ENCODE measurements at places on chromosomes 16 and 17.
A peak's percentile ranks its signal among the peaks of the same experiment; 100 is the strongest.

GRCh38 chr17:78890498-78890897 lies 12.5 kb downstream of the CEP295NL start:
- peak; percentile 15 for DNase-seq

DNA sequence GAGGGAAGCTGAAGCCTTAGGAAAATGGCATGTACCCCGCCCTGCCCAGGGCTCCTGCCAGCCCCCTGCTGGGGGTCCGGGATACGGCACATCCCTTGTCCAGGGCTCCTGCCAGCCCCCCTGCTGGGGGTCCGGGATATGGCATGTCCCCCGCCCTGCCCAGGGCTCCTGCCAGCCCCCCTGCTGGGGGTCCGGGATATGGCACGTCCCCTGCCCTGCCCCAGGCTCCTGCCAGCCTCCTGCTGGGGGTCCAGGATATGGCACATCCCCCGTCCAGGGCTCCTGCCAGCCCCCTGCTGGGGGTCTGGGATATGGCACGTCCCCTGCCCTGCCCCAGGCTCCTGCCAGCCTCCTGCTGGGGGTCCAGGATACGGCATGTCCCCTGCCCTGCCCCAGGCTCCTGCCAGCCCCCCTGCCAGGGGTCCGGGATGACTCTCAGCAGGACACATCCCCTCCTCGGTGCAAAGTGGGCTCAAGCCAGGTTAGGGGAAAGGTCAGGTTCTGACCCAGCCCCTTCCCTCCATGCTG lies 43.2 kb downstream of the RPH3AL start:
- DNase-seq = peak; percentile 20

DNA sequence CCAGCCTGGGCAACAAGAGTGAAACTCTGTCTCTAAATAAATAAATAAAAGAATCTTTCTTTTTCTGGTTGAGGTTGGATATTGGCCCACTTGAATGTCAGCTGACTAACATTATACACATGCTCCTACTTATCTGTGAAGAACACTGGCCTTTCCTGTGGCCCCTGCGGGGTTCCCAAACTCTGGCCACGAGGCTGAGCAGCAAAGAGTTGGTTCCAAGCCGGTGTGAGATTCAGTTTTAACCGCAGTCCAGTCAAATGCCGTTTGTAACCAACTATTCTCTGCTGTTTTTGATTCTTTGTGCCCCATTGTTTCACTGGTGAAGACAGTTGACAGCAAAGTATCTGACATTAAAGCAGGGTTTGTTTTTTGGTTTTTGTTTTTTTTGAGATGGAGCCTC lies 11.2 kb downstream of the ETV4 start:
- DNase-seq = no peak

- no peak for DNase-seq
Measured at GRCh38 chr17:82329683-82330321, 3.8 kb downstream of the SECTM1 start.

- DNase-seq = no peak
Measured at GRCh38 chr16:11260596-11260966, 4.6 kb upstream of the SOCS1 start.

DNA sequence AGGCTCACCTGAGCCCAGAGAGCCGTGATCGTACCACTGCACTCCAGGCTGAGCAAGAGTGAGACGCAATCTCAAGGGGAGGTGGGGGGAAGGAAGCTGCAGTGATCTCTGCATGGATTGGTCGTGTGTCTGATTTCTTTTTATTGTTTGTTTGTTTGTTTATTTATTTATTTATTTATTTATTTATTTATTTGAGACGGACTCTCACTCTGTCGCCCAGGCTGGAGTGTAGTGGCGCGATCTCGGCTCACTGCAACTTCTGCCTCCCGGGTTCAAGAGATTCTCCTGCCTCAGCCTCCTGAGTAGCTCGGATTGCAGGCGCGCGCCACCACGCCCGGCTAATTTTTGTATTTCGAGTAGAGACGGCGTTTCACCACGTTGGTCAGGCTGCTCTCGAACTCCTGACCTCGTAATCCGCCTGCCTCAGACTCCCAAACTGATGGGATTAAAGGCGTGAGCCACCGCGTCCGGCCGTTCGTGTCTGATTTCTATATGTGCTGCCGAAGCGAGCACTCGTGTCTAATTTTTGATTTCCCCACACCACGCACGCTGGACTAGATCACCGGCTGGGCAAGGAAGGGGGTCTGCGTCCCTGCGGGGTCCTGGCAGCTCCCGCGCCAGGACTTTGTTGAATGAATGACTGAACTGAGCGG lies 448 bp upstream of the TNFRSF12A start:
- no peak for DNase-seq

GRCh38 chr17:67481808-67482207 lies 104.7 kb downstream of the PITPNC1 start:
- no peak for DNase-seq

GRCh38 chr17:78022425-78022824 lies 63.9 kb downstream of the TNRC6C start:
- DNase-seq = no peak

- DNase-seq = no peak
Measured at GRCh38 chr16:89193576-89194293, 6.6 kb downstream of the SLC22A31 start.
